ENCODE measurements at places on chromosomes 2 and 18. TPM values are rescaled to one million over a fixed set of nuclear protein-coding genes. Genes with fewer than 3 reads are reported as not detected.
A peak's percentile ranks its signal among the peaks of the same experiment; 100 is the strongest.

DNA sequence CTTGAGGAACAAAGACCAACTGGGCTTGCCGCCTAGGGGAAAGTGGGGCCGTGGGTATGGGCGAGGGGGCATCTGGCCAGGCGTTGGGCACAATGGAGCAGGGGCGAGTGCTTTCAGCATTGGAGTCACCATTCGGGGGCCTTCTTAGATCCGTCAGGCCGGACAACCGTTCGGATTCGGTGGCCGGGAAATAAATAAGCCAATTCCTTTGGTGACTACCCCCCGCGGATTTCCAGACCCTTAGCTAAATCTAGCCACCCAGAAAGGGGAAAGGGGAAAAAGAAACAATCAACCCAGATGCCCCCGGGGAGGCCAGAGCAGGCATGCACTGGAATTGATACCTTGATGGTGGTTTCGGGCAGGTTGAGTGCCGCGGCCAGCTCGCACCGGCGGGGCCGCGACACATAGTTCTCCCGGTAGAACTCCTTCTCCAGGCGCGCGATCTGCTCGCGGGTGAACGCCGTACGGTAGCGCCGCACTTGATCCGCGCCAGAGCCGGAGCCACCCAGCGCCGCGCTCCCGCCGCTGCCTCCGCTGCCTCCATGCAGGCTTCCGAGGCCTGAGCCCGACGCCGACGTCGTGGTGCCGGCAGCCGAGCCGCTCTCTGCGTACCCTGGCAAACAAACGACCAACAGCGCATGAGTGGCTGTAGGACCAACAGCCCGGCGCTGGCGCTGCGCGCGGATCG is 1.8 kb downstream of the EVX2 start:
- DNase-seq = no peak

- no peak for DNase-seq
These were observed 99.4 kb downstream of the TWIST2 start for GRCh38 chr2:238947243-238947760.

Gene IGFBP5
- 374 TPM for total RNA-seq

DNA sequence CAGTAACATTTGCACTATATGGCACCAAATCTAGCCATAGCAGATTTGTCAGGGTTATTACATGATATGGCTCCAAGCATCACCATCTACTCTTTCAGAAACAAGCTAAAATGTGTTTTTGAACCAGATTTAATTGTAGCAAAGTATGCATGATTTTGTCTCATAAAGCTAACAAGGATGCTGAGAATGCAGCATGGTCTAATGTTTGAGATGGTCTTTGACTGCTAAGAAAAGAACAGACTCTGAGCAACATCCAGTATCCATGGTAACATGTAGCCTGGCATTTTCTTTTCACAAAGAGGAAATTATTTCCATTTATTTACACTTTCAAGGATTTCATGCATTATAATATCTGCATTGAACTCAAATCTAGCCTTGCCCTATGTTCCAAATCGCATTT is 206.5 kb downstream of the PDE1A start:
- DNase-seq = no peak

- DNase-seq = peak; percentile 48
These were observed 39.2 kb upstream of the RASGRP3 start for GRCh38 chr2:33437297-33437696.

DNA sequence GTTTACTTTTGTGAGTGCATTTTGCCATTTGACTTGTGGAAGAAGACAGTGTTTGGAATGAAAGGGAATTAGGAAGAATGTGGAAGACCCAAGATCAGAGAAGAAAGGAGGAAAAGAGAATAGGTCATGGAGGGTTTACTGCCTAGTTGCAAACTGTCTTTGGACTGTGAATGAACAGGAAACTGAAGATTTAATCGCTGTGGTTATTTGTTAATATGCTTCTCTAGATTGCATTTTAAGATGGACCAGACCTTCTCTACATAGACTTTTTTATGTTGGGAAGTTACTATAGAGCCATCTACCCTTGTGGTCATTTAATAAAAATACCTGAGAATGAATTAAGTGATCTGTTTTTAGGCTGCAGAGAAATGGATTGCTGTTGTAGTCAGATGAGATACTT is 6.2 kb downstream of the AGPS start:
- DNase-seq = no peak

DNA sequence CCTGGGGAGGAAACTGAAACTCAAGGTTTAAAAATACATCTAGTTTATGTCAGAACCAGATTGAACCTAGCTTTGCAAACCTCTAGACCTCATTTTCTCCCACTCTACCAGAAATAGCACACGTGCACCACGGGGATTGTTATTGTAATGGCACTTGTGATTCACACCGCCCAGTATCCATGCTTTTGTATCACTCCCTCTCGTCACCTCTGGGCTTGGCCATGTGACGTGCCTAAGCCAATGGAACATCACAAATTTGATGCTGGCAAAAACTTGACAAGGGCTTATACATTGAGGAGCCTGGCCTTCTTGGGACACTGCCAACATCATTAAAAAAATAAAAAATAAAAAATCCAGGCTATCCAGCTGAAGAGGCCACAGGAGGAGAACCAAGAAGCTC is 495.8 kb upstream of the POU3F3 start:
- no peak for DNase-seq

DNA sequence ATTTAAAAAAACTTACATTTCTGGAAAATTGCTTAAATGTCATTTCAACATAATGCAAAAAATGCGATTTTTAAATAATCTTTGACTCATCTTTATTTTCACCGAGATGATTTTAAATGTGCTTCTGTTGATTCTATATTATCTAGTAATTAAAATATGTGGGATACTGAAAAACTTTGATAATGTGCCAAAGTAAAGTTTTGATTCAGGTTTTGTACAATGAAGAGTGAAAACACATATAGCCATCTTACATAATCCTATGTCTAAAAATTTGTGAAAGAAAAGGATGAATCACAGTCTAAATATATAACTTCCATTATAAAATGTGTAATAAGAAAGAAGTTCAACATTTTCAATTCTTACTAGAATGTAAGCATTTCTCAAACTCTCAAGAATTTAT is 204.3 kb upstream of the ZC3H15 start:
- no peak for DNase-seq

Gene GAL3ST2
- total RNA-seq = not detected

- no peak for DNase-seq
These were observed 5.6 kb upstream of the RUFY4 start for GRCh38 chr2:218063486-218063885.
